Mesenchymal stem cell (in vitro differentiated cells and primary cell): ENCODE measurements at places on chromosomes 12 and 14.
A peak's percentile ranks its signal among the peaks of the same experiment; 100 is the strongest.

GRCh38 chr12:80068173-80068572, 31.2 kb upstream of the OTOGL start:
- no peak for DNase-seq
- no peaks in the 10 kb centered on the region for H3K27me3 ChIP-seq
- H3K4me3 ChIP-seq = no peak overlapping the region
- no peak overlapping the region for H3K27ac ChIP-seq
- no peaks in the 10 kb centered on the region for H3K36me3 ChIP-seq

DNA sequence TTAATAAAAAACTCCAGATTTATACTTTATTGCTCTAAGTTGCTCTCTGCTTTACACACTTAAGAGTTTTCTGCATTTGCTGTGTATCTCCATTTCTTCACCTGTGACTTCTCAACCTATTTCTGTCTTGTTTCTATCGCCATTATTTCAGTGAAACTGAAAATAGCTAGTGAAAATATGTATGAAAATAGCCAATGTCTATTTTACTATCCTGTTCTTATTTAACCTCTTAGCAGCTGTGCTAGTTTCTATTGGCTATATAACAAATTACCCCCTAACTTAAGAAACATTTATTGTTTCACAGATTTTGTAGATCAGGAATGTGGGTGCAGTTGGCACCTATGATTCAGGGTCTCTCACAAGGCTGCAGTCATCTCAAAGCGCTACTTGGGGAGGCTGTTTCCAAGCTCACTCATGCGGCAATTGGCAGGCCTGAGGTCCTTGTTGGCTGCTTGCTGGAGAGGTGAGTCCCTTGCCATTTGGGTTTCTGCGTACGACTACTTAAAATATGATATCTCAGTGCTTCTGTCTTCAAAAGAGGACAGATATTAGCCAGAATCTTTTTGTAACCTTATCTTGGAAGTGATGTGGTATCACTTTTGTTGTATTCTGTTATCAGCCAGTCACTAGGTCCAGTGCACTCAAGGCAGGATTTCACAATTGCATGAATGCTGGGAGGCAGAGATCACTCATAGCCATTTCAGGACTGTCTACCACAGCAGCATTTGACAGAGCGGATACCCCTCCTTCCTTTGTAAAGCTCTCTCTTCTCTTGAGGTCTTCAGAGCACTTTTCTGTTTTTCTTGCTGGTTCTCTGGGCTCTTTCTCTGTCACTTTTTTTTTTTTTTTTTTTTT, 7.2 kb downstream of the ERC1 start:
- peaks cover 6% of the 10 kb centered on the region for H3K36me3 ChIP-seq
- no peaks in the 10 kb centered on the region for H3K27me3 ChIP-seq
- DNase-seq = no peak
- no peak overlapping the region for H3K4me3 ChIP-seq
- H3K4me1 ChIP-seq = peaks cover 3% of the 10 kb centered on the region
- H3K27ac ChIP-seq = no peak overlapping the region

- H3K27ac ChIP-seq = no peak overlapping the region
- H3K4me1 ChIP-seq = peaks cover 1% of the 10 kb centered on the region
- H3K36me3 ChIP-seq = no peaks in the 10 kb centered on the region
- no peak overlapping the region for H3K4me3 ChIP-seq
Observed at GRCh38 chr12:40168001-40168400, 56.8 kb upstream of the LRRK2 start.

- DNase-seq = no peak
- no peak overlapping the region for H3K27ac ChIP-seq
- H3K27me3 ChIP-seq = no peaks in the 10 kb centered on the region
- no peak overlapping the region for H3K4me3 ChIP-seq
Observed at GRCh38 chr14:66174453-66174891, 311.7 kb upstream of the CCDC196 start.

DNA sequence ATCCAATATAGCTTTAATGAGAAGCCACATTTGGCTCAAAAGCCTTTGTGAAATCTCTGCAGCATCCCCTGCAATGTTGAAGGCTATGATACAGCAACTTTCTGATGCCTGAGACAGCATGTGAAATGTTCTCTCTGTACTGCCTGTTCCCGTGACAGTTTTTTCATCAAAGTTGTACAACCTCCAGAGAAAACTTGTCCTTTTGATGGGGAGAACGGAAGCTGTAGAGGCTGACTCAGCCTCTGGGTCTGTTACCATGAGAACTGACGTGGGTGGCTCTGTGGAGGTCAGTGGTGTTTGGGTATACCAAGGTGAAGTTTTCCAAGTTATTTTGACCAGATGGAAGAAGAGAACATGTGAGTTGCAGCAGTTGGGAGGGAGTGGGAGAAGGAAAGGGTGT, 17.0 kb downstream of the SLC4A8 start:
- peaks cover 18% of the 10 kb centered on the region for H3K27me3 ChIP-seq
- H3K36me3 ChIP-seq = no peaks in the 10 kb centered on the region
- no peak overlapping the region for H3K27ac ChIP-seq
- H3K4me3 ChIP-seq = no peak overlapping the region
- no peaks in the 10 kb centered on the region for H3K4me1 ChIP-seq
- DNase-seq = peak; percentile 58

DNA sequence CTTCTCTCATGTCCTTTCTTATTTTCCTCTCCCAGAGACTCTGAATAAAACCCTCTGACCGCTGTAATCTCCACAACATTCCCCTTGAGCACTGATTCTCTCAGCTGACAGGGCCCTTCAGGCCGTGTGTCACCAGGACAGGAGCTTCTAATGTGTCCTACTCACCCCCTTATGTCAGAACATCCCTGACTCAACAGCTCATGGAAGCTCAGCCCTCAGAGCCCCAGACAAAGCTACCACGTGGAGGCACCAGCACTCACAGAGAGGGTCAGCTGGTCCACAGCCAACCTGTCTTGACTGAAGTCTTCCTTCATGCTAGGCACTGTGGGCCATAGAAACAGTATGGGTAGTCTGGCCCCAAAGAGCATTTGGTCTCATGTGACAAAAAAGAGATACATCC, 49.8 kb downstream of the SMUG1 start:
- H3K4me3 ChIP-seq = no peak overlapping the region
- H3K4me1 ChIP-seq = peaks cover 19% of the 10 kb centered on the region
- no peak for DNase-seq
- H3K27me3 ChIP-seq = peaks cover 89% of the 10 kb centered on the region
- H3K27ac ChIP-seq = no peak overlapping the region
- H3K36me3 ChIP-seq = no peaks in the 10 kb centered on the region

- no peaks in the 10 kb centered on the region for H3K27me3 ChIP-seq
- H3K4me3 ChIP-seq = peak overlapping the region; percentile 98
- H3K36me3 ChIP-seq = no peaks in the 10 kb centered on the region
- DNase-seq = peak; percentile 39
- no peak overlapping the region for H3K27ac ChIP-seq
Observed at GRCh38 chr14:39265033-39265432, 31.3 kb downstream of the MIA2 start.

DNA sequence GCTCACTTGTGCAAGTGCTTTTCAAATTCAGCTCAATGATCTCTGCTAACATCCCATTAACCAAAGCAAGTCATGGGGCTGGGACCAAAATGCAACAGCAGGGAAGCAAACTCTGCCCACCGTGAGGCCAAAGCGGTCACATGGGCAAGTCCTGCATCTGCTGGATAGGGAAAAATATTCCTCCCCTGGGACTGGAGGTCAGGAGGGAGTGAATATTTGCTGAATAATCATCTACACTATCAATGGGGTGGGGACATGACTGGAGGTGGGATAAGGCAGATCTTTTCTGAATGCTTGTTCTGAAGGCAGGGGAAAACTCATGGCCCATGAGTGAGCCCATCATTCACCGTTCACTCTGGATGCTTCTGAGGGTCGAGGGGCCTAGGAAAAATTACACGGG, 45.1 kb upstream of the VRK1 start:
- no peaks in the 10 kb centered on the region for H3K4me1 ChIP-seq
- no peak overlapping the region for H3K27ac ChIP-seq
- no peaks in the 10 kb centered on the region for H3K36me3 ChIP-seq
- no peak for DNase-seq
- H3K27me3 ChIP-seq = no peaks in the 10 kb centered on the region

DNA sequence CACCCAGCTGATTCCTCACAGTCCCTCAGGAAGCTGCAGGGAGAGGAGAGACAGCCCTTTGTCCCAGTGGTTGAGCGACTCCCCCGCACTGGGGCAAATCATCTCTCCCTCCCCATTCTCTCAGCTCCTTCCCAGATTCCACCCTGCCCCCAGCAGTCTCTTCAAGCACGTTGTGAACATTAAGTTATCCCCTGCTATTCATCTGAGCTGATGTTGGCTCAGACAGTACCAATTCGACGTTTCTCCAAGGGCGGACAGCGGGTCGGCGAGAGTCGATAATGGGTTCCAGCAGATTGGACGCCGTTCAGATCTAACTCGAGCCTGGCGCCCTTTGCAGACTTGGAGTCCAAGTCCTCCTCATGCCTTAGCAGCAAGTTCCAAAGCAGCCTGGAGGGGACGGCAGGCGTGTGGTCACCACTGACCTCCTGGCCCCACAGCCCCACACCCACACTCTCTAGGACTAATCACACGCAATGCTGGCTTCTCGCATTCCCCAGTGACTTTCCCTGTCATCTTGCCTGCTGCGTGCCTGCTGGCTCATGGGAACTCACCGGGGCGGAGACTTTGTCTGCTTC, 245.9 kb downstream of the CHST11 start:
- no peak for DNase-seq
- peak overlapping the region; percentile 33 for H3K4me3 ChIP-seq
- no peaks in the 10 kb centered on the region for H3K4me1 ChIP-seq
- no peaks in the 10 kb centered on the region for H3K27me3 ChIP-seq

- no peak overlapping the region for H3K27ac ChIP-seq
- no peaks in the 10 kb centered on the region for H3K36me3 ChIP-seq
- H3K4me3 ChIP-seq = no peak overlapping the region
- H3K27me3 ChIP-seq = no peaks in the 10 kb centered on the region
Observed at GRCh38 chr12:103114296-103115055, 157.0 kb downstream of the ASCL1 start.

- H3K36me3 ChIP-seq = no peaks in the 10 kb centered on the region
- peak overlapping the region; percentile 27 for H3K4me3 ChIP-seq
- peak overlapping the region; percentile 15 for H3K27ac ChIP-seq
- DNase-seq = peak; percentile 85
Observed at GRCh38 chr12:26833743-26834490, 923 bp upstream of the ITPR2 start.

GRCh38 chr14:46404865-46405811, 246.4 kb downstream of the RPL10L start:
- DNase-seq = peak; percentile 15
- no peak overlapping the region for H3K27ac ChIP-seq
- H3K36me3 ChIP-seq = no peaks in the 10 kb centered on the region
- H3K4me3 ChIP-seq = no peak overlapping the region
- no peaks in the 10 kb centered on the region for H3K27me3 ChIP-seq
- H3K4me1 ChIP-seq = no peaks in the 10 kb centered on the region

DNA sequence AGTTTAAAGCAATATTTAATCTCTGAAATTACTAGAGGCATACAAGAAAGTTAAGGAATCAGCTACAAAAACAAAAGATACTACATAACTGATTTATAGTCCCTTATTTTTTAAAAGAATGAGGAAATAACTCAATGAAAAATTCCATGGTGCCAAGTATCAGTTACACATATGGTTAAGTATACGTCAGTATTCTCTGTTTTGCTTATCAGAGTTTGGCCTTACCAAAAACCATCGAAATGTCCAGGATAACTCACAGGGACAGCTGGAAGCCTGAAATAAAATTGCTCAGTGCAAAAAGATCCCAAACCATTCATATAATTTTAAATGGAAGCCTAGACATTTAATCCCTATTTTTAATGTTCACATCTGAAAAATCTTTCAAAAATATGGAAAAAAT, 3.6 kb downstream of the CFL2 start:
- no peak overlapping the region for H3K4me3 ChIP-seq
- peak; percentile 34 for DNase-seq
- no peaks in the 10 kb centered on the region for H3K27me3 ChIP-seq
- peaks cover 3% of the 10 kb centered on the region for H3K36me3 ChIP-seq
- H3K4me1 ChIP-seq = no peaks in the 10 kb centered on the region

DNA sequence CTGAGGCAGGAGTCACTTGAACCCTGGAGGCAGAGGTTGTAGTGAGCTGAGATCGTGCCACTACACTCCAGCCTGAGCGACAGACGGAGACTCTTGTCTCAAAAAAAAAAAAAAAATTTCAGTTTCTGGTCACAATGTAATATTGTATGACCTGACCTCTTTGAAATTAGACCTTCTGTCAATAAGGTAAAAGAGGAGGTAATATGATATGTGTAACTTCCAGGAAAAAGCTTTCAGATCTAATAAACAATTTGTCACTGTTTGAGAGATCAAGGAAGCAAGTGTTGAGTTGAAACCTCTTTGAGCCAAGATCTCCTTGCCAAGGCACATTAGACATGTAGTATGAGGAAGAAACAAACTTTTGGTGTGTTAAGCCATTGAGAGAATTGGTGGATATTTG, 101.7 kb upstream of the ATF7IP start:
- peaks cover 10% of the 10 kb centered on the region for H3K4me1 ChIP-seq
- no peak overlapping the region for H3K4me3 ChIP-seq
- H3K27me3 ChIP-seq = no peaks in the 10 kb centered on the region
- H3K36me3 ChIP-seq = no peaks in the 10 kb centered on the region
- no peak for DNase-seq

DNA sequence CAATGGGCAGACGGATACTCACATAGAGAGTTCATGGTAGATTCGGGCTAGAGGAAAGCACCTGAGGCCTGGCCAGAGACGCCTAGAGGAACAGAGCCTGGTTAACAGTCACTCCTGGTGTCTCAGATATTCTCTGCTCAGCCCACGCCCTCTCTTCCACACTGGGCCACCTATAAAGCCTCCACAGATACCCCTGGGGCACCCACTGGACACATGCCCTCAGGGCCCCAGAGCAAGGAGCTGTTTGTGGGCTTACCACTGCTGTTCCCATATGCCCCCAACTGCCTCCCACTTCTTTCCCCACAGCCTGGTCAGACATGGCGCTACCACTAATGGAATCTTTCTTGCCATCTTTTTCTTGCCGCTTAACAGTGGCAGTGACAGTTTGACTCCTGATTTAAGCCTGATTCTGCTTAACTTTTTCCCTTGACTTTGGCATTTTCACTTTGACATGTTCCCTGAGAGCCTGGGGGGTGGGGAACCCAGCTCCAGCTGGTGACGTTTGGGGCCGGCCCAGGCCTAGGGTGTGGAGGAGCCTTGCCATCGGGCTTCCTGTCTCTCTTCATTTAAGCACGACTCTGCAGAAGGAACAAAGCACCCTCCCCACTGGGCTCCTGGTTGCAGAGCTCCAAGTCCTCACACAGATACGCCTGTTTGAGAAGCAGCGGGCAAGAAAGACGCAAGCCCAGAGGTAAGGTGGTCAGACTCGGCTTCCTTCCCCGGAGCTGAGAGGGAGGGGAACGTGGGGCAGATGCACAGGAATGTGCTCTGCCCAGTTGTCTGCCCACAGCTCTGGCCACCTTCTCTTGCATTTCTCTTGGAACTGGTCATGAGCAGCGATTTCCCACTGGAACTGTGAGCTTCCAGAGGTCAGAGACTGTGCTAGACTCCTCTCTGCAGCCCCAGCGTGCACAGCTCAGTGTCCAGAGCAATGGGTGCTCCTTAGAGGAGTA, at the start of gene CD4:
Gene CD4 (plus strand): TSS at position 557 of the 953 bp plus-strand sequence. CDS start 10,611 bp downstream, outside the sequence.
- DNase-seq = no peak
- no peak within 1 kb of the TSS for H3K4me3 ChIP-seq
- no peak within 1 kb of the TSS for H3K27ac ChIP-seq
- H3K27me3 ChIP-seq = peaks cover 5% of the 10 kb centered on the region
- H3K4me1 ChIP-seq = peaks cover 11% of the 10 kb centered on the region

- no peak for DNase-seq
- peaks cover 83% of the 10 kb centered on the region for H3K36me3 ChIP-seq
- H3K27ac ChIP-seq = no peak overlapping the region
Observed at GRCh38 chr12:51994539-51994820, 12.3 kb upstream of the TAMALIN start.
